ENCODE measurements at places on chromosomes 6 and 20. TPM values are rescaled to one million over a fixed set of nuclear protein-coding genes. Genes with fewer than 3 reads are reported as not detected.

IL20RA gene
- total RNA-seq, result not detected

DNA sequence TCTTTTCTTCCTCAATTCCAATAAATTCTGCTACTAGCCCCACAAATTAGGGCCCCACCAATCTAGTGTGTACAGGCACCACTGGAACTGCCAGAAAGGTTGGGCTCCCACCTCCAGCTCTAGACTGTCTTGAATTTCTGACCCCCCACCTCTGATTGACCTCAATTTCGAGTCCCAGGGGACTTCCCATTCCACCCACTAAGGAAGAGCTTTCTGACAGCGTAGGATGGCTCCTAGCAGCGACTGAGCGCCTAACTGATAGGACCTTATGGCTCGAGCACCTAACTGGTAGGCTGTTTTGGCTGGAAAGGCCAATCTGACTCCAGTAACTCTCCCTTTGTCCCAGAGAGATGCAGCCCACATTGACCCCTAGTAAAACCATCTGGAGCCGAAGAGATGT is 171.6 kb upstream of the ZNF184 start:
- no peak overlapping the region for H3K4me3 ChIP-seq
- no peaks in the 10 kb centered on the region for H3K36me3 ChIP-seq
- H3K4me1 ChIP-seq, result no peaks in the 10 kb centered on the region

GRCh38 chr6:124197148-124197547 is 393.5 kb downstream of the NKAIN2 start:
- no peaks in the 10 kb centered on the region for H3K36me3 ChIP-seq
- no peak overlapping the region for H3K4me3 ChIP-seq
- no peak for DNase-seq
- no peaks in the 10 kb centered on the region for H3K27me3 ChIP-seq
- no peak overlapping the region for H3K27ac ChIP-seq

DNA sequence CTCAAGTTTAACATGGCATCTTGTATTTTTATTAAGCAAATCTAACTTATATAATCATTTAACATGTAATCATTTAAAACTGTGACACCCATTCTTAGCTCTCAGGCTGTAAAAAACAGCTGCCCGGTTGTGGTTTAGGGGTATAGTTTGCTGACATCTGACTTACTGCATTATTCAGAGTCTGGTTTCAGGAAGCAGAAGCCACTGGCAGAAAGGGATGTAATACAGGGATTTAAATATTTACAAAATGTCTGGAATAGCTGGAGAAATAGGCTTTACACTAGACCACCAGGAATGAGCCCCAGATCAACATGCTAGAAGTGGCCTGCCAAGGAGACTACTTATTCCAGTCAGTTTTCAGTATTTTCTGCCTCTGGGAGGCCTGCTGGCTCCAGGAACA is 421.1 kb downstream of the CD109 start:
- H3K27ac ChIP-seq, result no peak overlapping the region
- no peaks in the 10 kb centered on the region for H3K27me3 ChIP-seq
- H3K4me1 ChIP-seq, result no peaks in the 10 kb centered on the region
- no peaks in the 10 kb centered on the region for H3K36me3 ChIP-seq
- H3K4me3 ChIP-seq, result no peak overlapping the region

ULBP2 gene
- not detected for total RNA-seq

MTFR2 gene
- total RNA-seq, result 6.2 TPM
